ENCODE measurements at places on chromosomes 2 and 18. TPM values are rescaled to one million over a fixed set of nuclear protein-coding genes. Genes with fewer than 3 reads are reported as not detected.

Gene LTBP1
- total RNA-seq: 0.29 TPM

Gene OSBPL6
- 1.0 TPM for total RNA-seq

Gene TUBA3D
- not detected for total RNA-seq

Gene SFTPB
- not detected for total RNA-seq
